Keratinocyte (primary cell): ENCODE measurements at places on chromosomes 7 and 10. TPM values are rescaled to one million over a fixed set of nuclear protein-coding genes. Genes with fewer than 3 reads are reported as not detected.
A peak's percentile ranks its signal among the peaks of the same experiment; 100 is the strongest.

DNA sequence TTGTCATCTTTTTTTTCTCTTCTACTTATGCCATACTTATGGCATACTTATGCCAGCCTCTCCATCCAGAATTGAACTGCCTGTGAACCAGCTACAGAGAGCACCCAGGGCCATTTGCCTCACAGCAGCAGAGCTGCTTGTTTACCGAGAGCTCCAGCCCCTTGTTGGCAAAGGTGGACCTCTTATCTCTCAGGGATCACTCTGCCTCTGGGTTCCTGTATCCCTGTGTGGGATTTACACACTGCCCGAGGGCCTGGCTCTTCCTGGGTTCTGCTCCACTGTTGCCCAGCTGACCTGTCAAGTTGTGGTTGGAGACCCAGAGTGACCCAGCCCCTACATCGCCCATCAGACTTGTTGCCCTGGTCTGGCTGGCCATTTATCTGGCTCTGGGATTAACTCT is 22.3 kb downstream of the MRPS33 start:
- no peaks in the 10 kb centered on the region for H3K27me3 ChIP-seq
- H3K27ac ChIP-seq: no peak overlapping the region
- H3K4me1 ChIP-seq: no peaks in the 10 kb centered on the region
- H3K4me3 ChIP-seq: no peak overlapping the region
- DNase-seq: no peak

- DNase-seq: no peak
- H3K27ac ChIP-seq: no peak overlapping the region
- H3K36me3 ChIP-seq: no peaks in the 10 kb centered on the region
- H3K4me1 ChIP-seq: no peaks in the 10 kb centered on the region
- H3K4me3 ChIP-seq: no peak overlapping the region
Measured at GRCh38 chr10:123896246-123896927, 4.8 kb upstream of the CPXM2 start.

DNA sequence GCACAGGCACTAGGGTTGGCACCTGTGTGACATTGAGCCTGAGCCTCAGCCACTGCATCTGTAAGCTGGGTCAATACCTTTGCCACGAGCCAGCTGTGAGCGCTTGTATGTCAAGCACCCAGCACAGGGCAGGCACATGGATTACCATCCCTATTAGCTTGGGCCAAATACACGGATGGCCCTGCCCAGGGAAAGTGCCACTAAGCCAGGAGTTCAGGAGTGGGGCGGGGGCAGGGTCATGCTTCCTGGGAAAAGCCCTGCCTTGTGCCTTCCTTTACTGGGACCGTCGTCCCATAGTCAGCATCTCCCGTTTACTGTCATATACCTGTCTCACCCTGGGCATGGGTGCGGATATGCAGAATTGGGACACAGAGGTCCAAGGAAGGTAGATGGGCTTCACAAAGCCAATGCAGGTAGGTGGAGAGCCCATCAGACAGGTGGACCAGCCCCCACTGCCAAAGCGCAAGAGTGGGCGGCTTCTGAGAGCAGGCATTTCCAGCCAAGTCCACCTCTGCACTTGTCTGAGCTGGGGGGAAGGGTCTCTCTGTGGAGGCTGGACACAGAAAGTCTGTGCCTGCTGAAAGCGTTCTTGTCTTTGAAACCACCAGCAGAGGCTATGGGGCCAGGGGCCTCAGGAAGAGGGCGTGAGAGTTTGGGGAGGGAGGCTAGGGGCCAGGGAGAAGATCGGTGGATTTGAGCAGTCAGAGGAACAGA is 72.6 kb downstream of the VWA2 start:
- DNase-seq: no peak
- H3K27me3 ChIP-seq: no peaks in the 10 kb centered on the region
- H3K4me1 ChIP-seq: peaks cover 6% of the 10 kb centered on the region
- no peak overlapping the region for H3K27ac ChIP-seq
- H3K36me3 ChIP-seq: peaks cover 47% of the 10 kb centered on the region
- no peak overlapping the region for H3K4me3 ChIP-seq

DNA sequence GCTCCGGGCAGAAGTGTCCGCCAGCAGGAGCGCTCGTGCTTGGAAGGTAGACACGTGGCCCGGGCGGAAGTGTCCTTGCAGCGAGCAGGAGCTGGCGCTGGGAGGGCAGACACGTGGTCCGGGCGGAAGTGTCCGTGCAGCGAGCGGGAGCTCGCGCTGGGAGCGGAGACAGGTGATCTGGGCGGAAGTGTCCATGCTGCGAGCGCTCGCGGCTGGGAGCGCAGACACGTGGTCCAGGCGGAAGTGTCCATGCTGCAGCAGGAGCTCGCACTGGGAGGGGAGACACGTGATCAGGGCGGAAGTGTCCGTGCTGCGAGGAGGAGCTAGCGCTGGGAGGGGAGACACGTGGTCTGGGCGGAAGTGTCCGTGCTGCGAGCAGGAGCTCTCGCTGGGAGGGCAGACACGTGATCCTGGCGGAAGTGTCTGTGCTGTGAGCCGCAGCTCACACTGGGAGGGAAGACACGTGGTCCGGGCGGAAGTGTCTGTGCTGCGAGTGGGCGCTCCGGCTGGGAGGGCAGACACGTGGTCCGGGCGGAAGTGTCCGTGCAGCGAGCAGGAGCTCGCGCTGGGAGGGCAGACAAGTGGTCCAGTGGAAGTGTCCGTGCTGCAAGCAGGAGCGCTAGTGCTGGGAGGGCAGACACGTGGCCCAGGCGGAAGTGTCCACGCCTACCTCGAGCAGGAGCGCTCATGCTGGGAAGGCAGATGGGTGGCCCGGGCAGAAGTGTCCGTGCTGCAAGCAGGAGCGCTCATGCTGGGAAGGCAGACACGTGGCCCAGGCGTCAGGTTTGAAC is 41.1 kb upstream of the PRKAR1B start:
- no peaks in the 10 kb centered on the region for H3K27me3 ChIP-seq
- no peak for DNase-seq
- H3K36me3 ChIP-seq: peaks cover 26% of the 10 kb centered on the region
- H3K4me3 ChIP-seq: no peak overlapping the region
- H3K4me1 ChIP-seq: no peaks in the 10 kb centered on the region
- H3K27ac ChIP-seq: no peak overlapping the region

DNA sequence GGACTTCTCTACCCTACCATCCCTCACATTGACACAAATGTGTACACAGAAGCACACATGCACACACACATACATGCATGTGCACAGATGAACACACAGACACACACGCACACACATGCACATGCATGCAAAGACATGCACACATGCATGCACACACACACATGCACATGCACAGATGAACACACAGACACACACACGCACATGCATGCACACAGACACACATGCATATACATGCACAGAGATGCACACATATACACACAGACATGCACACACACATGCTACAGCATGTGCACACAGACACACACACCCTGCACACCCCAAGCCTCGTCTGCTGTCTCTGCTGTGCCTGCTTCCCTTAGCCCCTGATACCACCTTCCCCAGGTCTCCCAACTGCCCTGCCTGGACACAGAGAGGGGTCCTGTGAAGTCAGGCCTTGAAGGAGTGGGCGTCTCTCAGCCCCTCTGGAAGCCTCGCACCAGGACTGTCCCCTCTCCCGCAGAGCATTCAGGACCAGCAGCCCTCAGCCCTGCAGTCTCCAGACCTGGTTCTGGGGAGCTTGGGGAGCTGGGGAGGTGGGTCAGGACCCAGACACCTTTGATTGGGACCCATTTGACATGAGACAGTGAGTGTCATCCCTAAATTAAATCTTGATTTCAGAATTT is 181.8 kb downstream of the DNAJB6 start:
- H3K27ac ChIP-seq: no peak overlapping the region
- no peak overlapping the region for H3K4me3 ChIP-seq
- no peaks in the 10 kb centered on the region for H3K4me1 ChIP-seq
- DNase-seq: no peak
- H3K36me3 ChIP-seq: no peaks in the 10 kb centered on the region

DNA sequence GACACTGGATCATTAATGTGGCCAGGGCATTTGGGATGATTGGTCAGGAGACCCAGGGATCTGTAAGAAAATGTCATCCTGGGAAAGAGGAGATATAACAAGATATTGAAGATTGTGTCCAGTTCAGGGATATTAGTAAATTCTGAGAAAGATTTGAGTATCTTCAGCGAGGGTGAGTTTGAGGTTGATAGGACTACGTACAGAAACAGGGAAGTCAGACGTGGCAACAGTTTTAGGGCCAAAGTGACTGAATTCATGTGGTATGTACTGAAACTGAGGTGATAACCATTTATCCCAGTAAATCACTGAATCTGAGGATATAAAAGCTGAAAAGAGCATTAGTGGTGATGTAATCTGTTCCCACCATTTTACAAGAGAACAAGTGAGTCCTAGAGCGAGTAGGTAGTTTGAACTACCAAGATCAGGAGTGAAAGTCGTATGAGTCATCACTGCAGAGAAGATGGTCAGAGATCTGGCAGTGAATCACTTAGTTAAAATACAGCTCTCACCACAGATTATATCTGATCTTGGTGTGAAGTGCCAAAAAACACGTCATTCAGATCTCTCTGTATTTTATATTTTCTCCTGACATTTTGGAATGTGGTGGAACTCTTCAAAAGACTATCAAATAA is 220.5 kb downstream of the CDK14 start:
- H3K27me3 ChIP-seq: no peaks in the 10 kb centered on the region
- no peaks in the 10 kb centered on the region for H3K36me3 ChIP-seq
- peak; percentile 32 for DNase-seq
- H3K27ac ChIP-seq: no peak overlapping the region
- no peaks in the 10 kb centered on the region for H3K4me1 ChIP-seq

CREB5 gene
- 4.3 to 7.9 TPM (median 4.6 TPM) in 3 replicates for polyA plus RNA-seq

TMEM184A gene
- 1.6 to 15.6 TPM (median 2.9 TPM) in 3 replicates for polyA plus RNA-seq

TFEC gene
- 0.05 to 0.11 TPM (median 0.08 TPM) in 3 replicates for polyA plus RNA-seq

FGFR2 gene
- polyA plus RNA-seq: 12.8 to 23.9 TPM (median 20.6 TPM) in 3 replicates

PNLIPRP3 gene
- 64.5 to 120 TPM (median 117 TPM) in 3 replicates for polyA plus RNA-seq

CYP2C9 gene
- polyA plus RNA-seq: 0.10 TPM in 1 of 3 replicates, not detected in the others
